ENCODE measurements at places on chromosomes 1 and 21.

GRCh38 chr1:2529784-2530512, at the start of gene HES5:
Gene HES5 (minus strand): TSS chr1:2530263. CDS start chr1:2530164, 99 bp downstream.
- no peak for DNase-seq

DNA sequence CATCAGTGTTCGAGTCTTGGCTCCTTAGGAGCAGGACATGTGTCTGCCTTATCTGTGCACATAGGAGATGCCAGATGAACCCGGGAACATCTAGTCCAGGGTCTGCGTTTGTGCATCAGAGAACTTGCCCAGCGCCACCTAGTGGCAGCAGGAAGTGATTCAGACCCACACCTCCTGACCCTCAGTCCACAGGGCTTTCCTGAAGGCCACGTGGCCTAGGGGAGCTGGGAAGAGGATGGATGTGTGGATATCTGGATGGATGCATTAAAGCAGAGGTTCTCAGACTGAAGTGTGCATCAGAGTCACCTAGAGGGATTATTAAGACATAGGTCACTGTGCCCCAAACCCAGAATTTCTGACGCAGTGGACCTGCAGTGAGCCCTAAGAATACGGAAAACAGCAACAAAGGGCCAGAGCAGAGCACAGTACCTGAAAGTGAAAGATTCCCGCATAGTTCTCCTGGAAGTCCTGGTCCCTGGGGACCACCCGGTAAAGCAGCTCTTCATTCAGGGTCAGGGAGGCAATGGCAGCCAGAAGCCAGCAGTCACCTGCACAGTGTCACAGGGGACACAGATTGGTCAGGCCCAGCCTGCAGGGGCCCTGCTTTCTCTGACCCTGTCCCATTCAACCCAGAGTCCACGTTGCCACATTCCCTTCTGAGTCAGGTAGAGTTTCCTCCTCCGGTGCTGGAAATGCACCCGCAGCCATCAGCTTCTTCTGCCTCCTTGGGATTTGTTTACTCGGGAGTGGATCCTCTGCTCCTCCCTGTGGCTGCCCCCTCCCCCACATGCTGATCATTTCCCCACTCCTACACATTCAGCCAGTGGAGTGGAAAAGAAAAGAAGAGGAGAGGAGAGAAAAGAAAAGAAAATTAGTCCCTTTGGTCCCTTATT, 37.0 kb downstream of the CAPN8 start:
- no peak for DNase-seq

- DNase-seq = no peak
These were observed 24.1 kb upstream of the RNF19B start for GRCh38 chr1:32988665-32989064.

GRCh38 chr21:42373196-42373907, 7.0 kb upstream of the TFF1 start:
- no peak for DNase-seq

GRCh38 chr1:21021311-21021710, 155.4 kb downstream of the EIF4G3 start:
- DNase-seq = no peak

DNA sequence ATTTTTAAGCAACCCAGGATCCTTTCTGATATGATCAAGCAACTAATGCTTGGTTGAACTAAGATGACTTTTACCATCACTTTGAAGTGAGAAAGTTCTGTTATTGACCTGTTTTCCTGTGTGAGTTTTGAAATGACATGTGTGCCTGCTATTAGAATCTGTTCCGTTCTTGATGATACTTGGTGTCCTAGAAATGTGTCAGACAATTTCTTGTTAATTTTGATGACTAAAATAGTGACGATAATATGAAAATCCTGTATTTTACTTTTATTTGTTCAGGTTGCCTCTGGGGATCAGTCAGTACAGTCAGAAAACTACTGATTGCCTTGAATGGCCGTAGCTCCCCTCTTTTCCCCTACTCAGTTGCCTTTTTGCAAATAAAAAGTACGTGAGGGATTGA, 228.0 kb downstream of the RYR2 start:
- no peak for DNase-seq

GRCh38 chr1:245375789-245376460, 221.1 kb downstream of the KIF26B start:
- DNase-seq = no peak

- no peak for DNase-seq
These were observed 2.5 kb downstream of the NBL1 start for GRCh38 chr1:19646377-19647319.

GRCh38 chr1:235112297-235113182, 16.1 kb downstream of the TOMM20 start:
- DNase-seq = no peak

GRCh38 chr1:220770245-220770913, 16.3 kb upstream of the MTARC1 start:
- no peak for DNase-seq

DNA sequence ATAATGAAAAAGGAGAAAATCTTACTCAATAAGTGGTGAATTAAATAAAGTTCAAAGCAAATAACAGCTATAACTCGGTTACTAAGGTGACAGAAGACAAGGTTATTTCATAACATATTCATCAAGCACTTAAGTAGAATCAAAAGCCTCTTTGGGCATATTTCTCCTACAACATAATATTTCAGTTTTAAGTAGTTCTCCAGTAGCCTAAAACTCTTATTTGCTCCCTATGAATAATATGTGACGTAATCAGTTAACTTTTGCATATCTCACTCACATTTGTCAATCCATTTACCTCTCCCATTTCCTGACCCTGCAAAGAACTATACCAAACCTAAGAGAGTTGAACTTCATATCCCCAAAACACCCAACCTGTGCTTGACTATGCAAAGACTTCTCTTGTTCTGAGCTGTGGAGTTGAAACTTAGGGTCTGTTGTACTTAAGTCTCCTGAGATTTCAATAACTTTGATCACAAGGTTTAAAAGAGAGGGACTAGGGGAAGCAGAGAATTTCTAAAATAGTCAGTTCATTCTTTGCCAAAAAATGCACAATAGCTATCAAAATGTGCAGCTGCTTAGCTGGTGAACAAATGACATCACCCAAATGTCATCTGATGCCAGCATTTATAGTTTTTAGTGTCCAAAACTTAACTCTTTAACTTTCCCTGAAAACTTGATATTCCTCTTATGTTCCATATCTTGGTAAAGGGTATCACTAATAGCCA, 37.2 kb downstream of the TTLL7 start:
- no peak for DNase-seq

DNA sequence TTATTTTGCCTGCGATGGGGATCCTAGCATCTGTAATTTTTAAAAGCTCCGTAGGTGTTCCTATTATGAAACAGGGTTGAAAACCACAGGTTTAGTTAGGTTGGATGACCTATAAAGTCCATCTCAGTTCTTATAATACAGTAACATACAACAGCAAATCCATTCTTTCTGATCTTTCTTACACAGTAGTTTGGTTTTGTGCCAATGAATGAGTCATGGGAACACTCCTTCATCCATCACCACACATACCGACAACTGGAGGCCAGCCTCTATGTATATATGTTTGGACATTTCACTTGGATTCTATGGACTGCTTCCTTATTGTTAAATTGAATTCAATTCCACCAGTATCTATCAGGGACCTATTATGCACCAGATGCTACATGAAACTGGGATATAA, 118.4 kb upstream of the L1TD1 start:
- no peak for DNase-seq

DNA sequence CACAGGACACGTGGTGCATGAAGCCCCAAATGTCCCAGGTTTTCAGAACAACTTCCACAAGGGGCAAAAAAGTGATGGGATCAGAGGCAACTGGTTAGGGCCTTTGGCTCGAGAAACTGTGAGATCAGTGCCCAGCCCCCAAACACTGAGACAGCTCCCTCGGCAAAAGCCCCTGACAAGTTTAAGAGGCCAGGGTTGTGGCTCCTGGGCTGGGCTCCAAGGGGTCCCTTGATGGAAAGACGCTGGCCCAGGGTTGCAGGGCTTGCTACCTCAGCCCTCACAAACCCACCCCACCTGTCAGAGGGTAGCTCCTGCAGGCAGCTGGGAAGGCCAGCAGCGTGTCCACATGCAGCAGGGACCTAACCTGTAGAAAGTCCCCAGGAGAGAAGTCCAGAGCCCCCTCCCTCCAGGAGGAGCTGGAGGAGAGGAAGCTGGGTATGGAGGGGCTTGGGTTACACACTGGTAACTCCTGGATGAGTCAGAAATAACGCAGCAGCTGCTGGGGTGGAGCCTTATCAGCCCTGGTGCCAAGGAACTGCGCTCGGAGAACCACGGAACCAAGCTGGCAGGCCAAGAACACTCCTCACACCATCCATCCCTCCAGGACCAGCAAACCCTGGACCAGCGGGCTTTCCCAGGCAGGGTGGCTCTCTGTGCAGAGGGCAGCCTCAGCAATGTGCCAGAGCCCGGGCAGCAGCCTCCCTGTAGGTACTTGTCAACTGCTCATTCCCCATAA, 37.5 kb downstream of the CTNNBIP1 start:
- no peak for DNase-seq

GRCh38 chr1:84851839-84852238, 41.2 kb downstream of the LPAR3 start:
- DNase-seq = no peak

GRCh38 chr1:110824192-110824591, 48.8 kb upstream of the CD53 start:
- DNase-seq = no peak

DNA sequence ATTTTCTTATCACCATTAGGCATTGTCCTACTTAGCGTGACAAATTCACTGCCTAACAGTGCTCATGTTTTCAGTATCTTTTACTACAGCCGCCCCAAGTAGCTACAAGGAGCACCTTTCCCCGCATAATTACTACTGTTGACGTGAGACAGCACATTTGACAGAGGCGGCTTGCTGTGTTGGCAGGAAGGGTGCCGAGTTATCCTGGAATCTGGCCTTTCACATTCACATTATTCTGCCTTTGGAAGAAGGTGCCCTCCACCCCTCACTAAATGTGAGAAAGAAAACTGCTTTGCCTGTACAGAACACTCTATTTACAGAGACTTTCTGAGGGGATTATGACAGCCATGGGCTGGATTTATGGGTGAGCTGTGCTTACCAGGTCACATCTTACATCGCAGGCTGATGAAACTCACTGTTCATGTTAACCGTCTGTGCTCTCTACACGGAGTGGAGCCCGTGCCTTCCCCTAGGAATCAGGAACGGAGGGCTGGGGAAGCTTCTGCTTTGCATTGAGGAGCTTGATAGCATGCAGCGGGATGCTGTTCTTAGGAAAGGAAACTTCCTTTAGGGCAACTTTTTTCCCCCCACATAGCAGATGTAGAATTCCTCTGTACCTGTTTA, 148.0 kb upstream of the ZRANB2 start:
- no peak for DNase-seq

DNA sequence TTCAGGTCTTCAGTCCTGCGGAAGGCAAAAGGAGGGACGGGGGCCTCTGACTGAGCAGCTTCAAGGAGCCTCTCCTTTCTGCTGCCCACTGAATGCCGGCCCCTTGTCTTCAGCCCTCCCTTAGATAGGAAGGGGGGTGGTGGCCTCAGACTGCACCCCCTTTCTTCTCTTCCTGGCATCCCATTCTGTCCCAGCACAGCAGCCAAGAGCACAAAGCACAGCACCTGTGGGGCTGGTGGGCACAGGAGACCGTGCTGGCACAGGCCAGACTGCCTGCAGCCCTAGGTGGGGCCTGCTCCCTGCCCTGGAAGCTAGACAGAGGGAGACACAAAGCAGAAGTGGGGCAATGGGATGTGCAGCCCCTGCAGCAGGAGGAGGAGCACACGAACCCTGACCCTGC, 1.7 kb upstream of the PAQR6 start:
- DNase-seq = no peak

GRCh38 chr21:31405604-31406003, 61.5 kb upstream of the TIAM1 start:
- no peak for DNase-seq

GRCh38 chr1:94071976-94072375, 49.0 kb downstream of the ABCA4 start:
- no peak for DNase-seq

DNA sequence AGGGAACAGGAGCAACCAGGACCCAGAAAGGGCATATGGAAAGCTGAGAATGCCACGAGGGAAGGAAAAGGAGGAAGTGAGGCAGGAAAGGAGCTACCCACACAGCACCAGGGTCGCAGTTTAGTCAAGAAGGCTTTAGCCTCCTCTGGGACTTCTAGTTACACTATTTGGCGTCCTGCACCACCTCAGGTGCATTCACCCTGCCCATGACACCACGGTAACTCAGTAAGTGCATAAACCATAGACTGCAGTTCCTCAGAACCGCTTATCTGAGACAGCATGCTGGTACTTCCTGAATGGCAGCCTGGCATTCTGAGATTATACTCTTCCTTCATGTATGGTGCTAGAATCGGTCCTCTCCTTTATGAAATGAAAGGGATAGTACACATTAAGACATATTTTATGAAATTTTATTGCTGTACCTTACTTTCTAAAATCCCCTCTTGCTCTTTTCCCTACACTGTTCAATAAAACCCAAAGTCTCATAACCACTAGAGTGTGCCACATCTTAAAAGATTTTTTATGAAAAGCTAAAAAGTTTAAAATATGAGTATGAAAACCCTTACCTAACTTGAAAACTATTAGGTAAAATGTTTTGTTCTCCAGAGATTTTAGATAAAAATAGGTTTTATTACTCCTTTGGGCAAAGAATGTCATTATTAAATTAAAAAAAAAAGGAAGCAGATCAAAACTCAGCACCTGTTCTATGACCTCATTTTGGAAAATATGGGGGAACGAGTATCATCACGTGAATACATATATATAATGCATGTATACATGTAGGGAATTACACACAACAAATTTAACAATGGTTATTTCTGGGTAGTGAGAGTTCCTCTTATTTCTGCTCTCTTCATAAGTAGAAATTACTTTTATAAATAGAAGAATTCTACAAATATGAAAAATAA, 67.3 kb downstream of the VAV3 start:
- DNase-seq = no peak

- no peak for DNase-seq
These were observed 581.5 kb upstream of the B3GALT2 start for GRCh38 chr1:193767886-193768285.

- DNase-seq = no peak
These were observed 40.1 kb upstream of the LIN9 start for GRCh38 chr1:226349081-226349480.

DNA sequence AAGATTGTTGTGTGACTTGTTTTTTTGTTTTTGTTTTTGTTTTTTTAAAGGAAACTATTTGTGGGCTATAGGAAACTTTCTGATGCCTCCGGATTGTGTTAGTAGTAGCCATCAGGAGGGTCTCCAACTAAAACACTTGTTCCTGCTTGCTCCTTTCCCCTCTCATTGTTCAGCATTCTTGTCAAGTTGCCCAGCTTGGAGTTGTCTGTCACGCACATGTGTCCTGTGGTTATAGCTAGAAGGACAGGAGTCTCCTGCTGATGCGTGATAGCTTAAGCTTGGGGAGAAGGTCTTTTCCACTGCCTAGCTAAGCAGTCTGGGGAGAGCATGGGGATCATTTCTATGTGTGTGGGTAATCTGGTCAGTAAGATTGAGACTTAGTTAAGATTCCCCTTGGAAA, 3.2 kb upstream of the LYPLA2 start:
- no peak for DNase-seq

GRCh38 chr1:11474826-11475225, 4.1 kb upstream of the DISP3 start:
- no peak for DNase-seq
